Sciatic nerve (tissue), 2 donors: ENCODE measurements at places on chromosomes 16 and 17.
A peak's percentile ranks its signal among the peaks of the same experiment; 100 is the strongest.

DNA sequence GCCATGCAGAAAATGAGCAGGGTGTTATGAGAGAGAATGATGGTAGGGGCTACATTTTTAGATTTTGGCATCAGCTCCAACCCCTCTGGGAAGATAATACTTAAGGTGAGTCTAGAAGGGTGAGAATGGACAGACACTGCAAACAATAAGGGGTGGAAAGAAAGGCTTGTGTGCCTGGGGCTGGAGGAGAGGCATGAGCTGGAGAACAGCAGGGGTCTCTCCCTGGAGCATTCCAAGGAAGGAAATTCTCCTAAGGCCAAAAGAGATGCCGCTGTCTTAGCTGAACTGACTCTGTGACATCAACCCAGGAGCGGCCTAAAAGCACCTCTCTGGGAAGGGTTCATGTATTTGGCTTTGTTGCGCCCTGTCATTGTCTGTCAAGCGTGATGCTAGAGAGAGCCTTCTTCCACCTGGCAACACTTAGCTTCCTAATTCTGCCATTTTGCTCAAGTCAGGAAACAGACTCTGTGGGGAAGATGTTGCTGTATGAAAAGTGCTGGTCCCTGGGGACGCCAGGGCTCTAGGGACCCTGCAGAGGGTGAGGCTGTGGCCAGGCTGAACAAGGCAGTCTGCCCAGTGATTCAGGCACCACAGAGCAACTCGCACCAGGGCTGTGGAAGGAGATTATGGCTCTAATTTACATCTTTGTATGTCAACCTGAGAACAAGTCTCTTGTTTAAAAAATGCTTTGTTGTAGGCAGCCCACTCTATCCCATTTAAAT lies 225.7 kb downstream of the CBLN1 start:
- no peak for DNase-seq

GRCh38 chr17:65656390-65657250 lies 95.2 kb upstream of the AXIN2 start:
- DNase-seq, result no peak

DNA sequence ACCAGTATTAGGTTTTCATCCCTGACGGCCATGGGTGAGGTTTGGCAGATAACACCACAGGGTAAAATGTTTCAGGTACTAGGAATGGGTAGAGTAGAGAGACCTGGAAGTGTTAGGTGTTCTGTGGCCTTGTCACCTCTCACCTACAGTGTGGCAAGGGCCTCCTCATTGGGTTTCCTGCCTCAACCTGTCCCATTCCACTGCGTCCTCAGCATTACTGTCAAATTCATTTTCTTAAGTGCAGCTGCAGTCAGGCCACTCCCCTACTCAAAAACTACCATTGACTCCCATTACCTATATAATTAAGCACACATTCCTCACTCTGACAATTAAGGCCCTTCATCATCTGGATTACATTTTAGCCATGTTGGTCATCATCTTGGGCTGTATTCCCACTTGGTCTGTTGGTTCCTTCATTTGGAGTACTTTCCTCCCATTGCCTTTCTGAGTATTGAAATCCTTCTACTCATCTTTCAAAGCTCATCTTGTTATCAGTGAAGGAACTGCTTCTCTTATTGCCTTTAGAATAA lies 64.5 kb downstream of the NUP88 start:
- no peak for DNase-seq

DNA sequence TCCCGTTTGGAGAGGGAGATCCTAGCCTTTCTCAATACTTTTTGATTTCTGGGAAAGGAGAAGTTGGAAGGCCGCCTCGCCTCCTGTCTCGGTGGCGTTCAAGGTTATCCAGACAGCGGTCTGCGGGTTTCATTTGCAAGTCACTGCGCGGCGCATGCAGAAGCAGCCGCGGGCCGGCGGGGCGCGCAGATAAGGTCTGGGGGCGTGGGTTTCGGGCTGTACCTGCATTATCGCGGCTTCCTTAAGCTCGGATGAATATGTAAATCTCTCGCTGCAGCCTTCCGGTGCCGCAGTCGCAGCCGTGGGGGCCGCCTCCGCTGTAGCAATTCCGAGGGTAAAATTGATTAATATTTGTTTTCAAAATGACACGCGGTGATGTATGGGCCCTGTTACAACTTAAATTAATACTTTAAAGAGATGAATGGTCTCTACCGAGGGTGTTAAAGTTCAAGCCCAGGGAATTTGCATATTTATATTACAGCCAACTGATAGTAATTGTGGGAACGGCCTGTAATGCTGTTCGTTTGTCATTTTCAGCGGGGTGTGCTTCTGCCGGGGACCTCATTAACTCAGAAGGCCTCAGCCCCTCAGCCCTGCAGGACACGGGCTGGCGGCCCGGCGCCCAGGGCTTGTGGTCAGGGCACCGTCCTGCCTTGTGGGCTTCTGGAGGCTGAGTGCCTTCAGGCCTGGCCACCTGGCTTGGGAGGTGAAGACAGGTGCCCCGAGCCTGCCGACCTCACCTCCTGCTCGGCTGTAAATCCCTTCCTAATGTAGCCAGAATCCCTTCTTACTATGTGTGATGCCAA lies 99.4 kb downstream of the CYLD start:
- DNase-seq, result peak; percentile 53

- peak; percentile 75 for DNase-seq
These were observed 29.3 kb downstream of the ACTG1 start for GRCh38 chr17:81483085-81483861.
